ENCODE measurements at places on chromosomes 4 and X.

GRCh38 chrX:68488657-68489056, 10.2 kb upstream of the YIPF6 start:
- no peak for DNase-seq

DNA sequence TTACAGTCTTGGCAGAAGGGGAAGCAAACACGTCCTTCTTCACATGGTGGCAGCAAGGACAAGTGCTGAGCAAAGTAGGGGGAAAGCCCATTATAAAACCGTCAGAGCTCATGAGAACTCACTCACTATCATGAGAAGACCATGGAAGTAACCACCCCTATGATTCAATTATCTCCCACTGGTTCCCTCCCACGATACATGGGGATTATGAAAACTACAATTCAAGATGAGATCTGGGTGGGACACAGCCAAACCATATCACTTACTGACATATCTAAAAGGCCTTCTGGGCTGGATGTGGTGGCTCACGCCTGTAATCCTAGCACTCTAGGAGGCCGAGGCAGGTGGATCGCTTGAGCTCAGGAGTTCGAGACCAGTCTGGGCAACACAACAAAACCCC, 117.1 kb upstream of the USP9X start:
- DNase-seq: no peak

DNA sequence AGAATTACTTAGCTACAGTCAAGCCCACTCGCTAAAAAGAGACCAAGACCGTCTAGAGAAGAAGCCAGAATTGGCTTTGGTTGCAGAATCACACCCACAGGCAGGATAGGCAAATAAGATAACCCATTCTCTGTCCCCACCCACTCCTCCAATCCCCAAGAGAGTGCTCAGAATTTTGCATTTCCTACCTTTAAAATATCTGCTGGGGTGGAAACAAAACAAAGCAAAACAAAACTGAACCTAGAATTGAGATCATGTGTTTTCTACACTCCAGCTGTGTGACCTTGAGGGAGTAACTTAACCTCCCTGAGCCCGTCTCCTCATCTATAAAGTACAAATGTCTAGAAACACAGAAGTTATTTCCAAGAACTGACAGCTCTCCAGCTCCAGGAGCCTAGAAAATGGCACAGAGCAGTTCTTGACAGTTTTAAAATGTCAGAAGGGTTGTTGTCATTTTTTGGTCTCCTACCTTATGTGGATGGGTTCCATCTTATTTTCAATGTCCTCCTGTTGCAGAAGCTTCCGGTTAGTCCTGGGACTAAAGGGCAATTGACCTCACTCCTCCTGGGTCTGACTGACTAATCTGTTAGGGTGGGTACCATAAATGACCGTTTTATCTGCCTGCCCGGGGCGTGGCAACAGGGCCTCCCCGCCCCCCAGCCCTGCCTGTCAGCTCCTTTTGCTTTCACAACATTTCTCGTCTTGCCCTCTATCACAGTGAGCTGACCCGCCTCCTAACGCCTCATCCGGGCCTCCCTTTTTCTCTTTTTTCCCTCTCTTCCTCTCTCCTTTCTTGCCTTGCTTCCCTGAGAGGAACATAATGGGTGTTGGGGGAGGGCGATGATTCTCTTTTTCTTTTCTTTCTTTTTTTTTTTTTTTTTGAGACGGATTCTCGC, 114.0 kb downstream of the RBM47 start:
- no peak for DNase-seq

- no peak for DNase-seq
Measured at GRCh38 chr4:176438401-176438800, 118.6 kb downstream of the SPCS3 start.

DNA sequence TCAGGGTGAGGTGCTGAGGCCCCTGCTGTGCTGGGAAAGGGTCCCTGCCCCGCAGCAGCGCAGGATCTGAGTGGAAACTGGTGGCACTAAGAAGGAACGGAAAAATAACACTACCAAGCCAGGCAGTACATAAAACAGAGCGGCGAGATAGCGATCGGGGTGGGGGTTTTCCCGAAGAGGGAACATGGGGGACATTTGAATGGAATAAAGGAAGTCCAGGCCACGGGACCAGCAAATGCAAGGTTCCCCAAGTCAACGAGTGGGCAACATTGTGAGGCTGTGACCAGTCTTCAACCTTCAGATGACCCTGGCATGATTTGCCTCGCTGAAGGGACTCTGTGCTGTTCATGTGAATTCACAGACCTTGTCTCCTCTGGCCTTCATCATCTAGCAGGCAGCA, 13.7 kb downstream of the MSX1 start:
- no peak for DNase-seq

DNA sequence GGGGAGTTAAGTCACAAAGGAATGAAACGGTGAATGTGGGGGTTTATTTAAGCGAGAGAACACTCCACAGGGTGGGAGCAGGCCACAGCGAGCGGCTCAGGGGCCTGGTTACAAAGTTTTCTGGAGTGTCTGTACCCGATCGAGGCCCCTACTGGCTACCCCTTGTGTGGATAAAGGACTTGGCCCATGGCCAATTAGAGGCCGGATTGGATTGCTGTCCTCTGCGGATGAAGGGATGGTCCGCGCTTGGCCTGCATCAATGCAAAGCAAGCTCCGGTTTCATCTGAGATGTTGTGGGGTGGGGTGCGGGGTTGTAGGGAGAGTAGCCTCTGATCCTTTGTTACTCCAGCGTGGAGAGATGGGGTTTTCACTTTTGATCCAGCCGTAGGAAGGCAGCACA, 1574.5 kb upstream of the TENM3 start:
- DNase-seq: no peak

GRCh38 chr4:109890076-109890475, 22.6 kb upstream of the EGF start:
- DNase-seq: no peak

- peak; percentile 46 for DNase-seq
Measured at GRCh38 chrX:45851434-45851991, 650.8 kb upstream of the DIPK2B start.

DNA sequence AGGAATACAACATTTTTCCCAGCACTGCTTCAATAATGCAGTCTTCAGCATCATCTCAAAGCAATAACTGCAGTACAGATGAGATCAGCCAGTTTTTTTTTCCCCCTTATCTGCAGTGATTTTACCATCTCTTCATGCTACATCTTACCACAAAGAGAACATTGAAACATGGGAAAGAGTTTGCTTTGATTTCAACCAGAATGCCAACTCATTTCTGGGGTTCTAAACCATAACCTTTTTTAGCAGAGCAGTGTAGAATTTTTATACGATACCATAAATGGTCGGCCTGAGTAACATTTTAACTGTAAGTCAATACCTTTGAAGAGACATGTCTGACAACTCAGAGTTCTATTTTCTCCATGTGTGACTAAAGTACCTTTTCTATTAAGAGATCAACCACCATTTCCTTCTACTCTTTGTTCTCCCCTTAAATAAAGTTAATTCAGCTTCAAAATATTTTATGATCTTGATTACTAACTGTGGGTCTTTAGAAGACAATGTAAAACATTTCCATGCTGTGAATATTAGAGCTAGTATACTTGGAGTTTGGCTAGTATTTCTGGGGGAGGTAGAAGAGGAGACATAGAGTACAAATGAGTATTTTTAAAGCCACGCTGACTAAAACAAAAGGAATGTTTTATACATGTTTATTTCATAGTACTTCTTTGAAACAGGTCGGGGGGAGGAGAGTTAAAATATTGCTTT, 69.1 kb downstream of the TET2 start:
- DNase-seq: no peak

DNA sequence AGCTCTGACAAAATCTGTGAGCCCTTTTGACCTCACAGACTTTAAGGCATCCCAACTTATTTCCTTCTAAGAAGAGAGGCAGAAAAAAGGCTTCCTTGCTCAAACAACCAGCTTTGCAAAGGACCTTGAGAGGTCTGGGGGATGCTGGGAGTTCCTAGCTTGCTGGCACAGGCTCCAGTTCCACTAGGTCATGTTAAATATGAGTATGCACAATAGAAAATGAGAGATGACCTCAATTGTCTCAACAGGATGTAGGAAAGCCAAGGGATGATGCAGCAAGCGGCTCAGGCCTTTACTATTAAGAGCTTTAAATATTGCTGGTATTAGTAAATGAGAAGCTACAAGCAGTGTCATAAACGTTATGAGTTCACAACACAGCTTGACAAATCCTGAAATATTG, 13.3 kb upstream of the ZNF827 start:
- DNase-seq: no peak

DNA sequence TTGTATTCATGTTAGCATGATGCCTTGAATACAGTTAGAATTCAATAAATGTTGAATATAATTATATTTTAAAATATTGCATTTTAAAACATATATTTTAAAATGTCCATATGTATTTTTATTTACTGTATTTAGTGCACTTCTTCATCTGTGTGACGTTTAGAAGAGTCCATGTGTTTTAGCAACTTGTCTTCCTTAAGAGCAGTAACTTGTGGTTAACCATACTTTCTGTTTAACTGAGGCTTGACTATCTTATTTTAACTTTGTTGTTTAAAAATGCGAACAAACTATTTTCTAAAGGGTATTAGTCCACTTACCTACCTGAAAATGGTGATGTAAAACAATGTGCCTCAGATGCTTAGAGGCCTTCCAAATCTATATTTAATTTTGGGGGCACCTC, 858 bp downstream of the DMP1 start:
- no peak for DNase-seq

DNA sequence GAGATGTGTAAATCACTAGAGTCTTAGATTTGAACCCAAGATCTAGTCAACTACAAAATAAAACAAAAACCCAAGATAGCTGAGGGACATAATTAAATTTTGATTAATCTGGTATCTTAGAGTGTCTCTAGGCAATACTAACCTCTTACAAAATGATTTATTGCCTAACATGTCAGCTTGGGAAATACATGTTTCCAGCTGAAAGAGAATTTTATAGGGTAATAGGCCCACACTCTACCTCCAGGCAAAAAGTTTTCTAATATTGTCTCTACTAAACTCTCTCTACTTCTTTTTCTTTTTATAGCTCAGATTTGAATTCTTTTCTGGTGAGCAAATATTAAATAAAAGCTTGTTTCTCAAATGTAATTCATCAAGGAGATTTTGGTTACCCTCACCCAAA, 263.2 kb downstream of the IL15 start:
- DNase-seq: no peak

GRCh38 chr4:61251129-61251528, 51.0 kb downstream of the ADGRL3 start:
- DNase-seq: no peak

DNA sequence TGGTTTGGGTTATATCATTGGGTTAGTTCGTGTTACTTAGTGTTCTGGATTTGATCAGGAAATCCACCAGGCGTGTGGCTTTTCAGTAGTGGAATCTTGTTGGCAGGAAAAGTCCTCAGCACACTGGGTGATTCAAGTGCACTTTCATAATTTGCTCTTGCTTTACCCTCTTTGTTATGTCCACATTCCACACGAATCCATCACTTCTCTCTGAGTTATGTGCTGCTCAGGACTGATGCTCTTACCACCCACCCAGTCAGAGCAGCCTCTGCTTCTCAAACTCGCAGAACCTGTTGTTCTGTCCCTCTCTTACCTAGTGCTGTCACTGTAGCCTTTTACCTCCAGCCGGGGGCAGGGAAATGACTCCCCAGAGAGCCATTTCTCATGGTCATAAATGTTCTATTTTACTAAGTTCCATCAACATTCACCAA, 37.2 kb upstream of the SCRG1 start:
- no peak for DNase-seq

DNA sequence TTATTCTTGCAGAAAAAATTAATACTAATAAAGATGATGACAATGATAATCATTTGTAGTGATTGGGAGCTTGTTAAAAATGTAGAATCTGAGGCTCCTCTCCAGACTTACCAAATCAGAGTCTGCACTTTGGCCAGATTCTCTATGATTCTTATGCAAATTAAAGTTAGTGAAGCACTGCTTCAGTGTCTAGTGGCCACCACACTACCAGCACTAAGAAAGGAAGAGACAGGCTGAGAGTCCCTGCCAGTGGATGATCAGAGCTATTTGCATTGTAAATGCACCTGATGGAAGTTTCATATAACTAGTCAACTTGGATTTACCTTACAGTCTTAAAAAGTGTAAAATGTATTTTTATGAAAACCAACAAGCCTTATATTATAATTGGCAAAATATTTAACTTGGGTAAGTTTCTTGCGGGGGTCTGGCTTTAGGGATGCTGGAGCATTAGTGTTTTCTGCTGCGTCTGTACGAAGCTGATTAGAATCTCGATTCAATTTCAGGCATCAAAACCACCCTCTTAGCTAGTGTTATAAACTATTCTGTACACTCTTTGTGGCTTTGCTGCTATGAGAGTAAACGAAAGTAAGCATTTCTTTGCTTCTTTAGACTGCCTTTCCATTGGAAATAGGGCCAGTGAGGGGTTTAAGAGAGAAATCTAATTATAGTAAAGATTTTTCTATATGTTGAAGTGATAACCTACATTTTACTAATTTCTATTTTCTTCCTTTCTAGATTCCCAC, 114.1 kb downstream of the TLL1 start:
- no peak for DNase-seq

GRCh38 chr4:121594796-121595526, 101.8 kb downstream of the ANXA5 start:
- DNase-seq: no peak

DNA sequence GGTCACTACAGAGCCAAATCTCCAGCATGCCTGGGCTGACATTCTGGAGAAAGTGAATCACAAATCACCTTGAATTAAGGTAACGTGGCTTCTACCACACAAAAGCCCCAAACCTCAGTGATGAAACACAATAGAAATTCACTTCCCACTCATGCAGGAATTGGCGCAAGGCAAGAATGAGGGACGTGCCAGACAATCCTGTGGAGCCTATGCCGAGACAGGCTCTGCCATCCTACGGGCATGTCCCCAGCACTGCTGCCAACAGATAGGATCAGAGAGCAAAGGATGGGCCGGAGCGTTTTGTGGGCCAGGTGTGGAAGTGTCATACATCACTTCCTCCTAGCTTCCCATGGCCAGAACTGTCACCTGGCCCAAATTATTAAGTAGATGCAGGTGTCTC, 118.0 kb downstream of the IRF2 start:
- DNase-seq: no peak

GRCh38 chrX:25005382-25006185, 10.2 kb downstream of the ARX start:
- no peak for DNase-seq

DNA sequence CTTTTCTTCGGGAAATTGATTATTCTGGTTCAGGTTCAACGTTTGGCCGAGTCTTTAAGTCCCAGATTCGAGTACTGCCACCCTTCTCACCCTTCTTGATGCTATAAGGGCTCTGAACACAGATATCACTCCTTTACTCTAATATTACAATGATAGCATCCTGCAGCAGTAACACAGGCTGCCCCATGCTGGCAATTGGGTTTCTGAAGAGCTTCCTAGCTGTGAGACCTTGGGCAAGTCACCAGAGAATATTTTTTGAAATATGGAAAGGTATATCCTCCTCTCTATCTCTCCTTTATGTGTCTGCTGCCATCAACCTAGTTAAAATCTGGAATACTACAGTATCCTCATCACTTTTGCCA, 297 bp upstream of the MTMR8 start:
- DNase-seq: no peak

Measured in CD4-positive, alpha-beta T cell treated with Interleukin-15 for 4 hours (primary cell).